GM10248 (cell line): ENCODE measurements at places on chromosomes 1 and 21.

DNA sequence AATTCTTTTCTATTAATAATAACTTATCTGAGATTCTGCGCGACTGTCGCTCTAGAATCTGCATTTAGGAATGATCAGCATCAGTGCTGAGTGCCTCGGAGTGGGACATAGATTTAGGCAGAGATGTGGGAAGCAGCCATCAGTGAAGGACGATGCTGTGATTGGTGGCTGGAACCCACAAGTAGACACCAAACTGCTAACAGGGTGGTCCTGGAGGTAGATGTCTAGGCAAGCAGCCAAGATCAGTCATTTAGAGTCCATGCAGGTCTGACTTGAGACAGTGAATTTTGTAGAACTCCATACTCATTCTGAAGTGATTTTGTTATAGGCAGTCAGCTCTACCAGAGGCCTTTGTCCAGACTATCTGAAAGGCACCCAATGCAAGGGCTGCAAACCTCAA, 51.8 kb upstream of the LYST start:
- no peak for DNase-seq

DNA sequence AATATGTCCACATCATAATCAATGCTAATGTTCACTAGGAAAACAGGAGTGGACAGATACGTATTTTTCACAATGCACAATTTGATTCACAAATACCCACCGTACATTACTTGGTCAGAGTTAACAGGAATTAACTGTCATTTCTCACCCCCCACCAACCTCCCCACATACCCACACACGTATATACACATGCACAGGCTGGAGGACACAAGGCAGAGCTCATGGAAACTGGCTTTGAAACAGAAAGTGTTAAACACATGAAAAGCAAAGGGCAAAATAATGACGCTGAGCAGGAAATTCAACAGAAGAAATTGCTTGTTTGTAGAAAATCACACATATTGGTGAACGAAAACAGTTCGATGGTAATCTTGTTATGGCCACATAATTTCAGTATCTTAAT, 188.4 kb upstream of the DMRTA2 start:
- no peak for DNase-seq

DNA sequence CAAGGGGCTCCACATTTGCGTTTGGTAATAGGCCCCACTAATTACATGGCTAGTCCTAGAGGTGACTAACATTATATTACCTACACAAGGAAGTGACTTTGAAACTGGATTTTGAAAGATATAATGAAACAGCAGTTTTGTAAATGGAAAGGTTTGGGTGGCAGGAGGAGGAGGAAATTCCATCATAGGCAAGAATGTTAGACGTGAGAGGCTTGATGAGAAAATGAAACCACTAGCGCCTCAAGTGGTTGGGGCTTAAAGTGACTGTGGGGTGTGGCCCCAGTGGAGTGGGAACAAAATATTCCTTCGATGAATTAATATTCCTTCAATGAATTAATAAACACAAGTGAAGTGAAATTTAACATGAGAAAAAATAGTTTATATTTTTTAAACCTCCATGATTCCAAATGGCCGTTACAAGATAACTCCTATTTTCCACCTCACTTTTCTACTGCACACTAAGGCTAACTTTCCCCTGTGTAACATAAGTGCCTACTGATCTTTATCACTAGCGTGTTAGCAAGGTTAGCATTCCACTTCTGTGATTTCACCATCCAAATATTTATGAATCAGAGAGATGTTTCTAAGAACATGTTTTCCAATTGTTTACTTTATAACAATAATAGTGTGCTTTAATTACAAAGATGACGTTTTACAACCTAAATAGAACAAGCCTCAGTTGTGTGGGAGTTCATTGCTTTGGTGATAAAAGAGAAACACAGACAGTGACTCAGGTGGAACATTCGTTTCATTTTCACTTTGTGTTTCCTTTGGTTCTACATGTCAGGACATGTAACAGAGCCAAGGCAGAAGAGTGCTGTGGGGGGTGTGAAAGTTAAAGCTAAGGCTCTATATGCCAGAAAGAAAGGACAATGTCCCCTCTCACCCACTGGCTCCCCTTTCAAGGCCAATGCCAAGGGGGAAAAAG, 12.5 kb upstream of the ATF3 start:
- peak; percentile 76 for DNase-seq

DNA sequence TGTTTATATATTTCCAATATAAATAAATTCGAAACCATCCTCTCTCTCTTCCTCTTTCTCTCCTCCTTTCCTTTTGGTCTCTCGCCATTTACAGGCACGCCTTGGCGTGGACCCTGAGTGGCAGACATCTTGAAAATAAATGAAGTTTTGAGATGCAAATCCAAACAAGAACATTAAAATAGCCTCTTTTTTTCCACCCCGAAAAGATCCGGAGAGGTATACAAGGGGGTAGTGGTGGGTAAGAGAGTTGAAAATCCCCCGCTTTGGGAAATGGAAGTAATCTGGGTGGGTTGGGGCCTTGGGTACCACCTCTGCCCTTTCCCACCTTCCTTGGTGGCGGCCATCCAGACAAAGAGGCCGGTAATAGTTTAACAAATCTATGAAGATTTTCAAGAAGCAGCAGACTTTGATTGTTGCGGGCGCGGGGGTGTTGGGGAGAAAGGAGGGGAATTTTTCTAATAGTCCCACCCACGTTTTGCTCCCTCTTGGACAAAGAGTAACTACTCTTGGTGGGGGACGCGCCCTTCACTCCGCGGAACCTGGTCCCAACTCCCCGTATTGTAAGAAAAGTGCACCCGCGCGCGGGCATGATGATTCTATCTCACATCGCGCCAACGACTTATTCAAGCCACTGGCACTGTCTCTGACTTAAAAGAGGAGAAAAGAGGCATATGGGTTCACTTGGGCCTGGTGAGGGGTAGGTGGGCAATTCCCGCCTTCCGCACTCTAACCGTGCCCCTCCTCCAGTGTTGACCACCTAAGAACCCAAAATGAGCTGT, 4.0 kb upstream of the FOXD3 start:
- DNase-seq: no peak

DNA sequence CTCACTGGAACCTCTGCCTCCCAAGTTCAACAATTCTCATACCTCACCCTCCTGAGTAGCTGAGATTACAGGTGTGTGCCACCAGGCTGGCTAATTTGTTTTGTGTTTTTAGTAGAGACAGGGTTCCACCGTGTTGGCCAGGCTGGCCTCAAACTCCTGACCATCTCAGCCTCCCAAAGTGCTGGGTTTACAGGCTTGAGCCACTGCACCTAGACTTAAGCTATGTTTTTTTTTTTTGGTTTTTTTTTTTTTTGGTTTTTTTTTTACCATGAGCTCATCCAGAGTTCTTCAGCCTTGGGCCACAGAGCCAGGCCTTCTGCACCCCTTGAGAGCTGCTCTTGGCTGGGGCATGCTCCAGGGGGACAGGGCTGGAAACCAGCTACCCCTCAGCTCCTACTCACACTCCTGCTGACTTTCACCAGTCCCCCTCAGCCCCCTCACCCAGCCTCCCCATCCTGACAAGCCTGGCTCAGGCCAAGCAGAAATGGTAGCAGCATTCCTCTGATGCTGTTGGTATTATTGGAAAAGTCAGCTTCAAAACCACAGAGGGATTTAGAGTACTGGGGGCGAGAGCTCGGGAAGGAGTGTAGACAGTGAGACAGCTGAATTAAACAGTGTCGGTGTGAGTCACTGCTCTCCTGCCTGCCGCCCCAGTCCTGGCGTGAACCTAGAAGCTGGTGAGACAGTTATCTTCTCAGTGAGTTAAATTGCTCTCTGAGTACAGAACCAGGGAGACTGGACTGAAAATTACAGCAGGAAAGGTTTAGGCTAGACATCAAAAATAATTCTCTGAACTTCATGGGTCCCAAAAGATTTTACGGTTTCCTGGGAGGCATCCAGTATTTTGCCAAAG, 63.7 kb downstream of the NAV1 start:
- DNase-seq: no peak

DNA sequence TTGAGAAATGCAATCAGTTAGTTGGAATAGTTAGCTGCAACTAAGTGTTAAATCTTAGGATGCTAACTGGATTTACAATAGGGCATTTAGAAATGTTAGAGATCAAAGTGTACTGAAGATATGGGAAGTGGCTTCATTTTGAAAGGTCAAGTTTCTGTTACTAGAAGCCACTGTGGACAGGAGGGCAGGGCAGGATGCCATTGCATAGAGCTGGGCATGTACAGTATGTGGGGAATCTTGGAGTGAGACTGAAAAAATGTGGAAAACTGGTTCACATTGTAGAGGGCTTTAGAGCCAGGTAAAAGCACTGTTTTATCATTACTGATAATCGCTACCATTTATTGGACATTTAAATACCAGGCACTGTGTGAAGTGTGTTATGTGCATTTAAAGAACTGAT, 31.0 kb downstream of the ARID1A start:
- DNase-seq: no peak

DNA sequence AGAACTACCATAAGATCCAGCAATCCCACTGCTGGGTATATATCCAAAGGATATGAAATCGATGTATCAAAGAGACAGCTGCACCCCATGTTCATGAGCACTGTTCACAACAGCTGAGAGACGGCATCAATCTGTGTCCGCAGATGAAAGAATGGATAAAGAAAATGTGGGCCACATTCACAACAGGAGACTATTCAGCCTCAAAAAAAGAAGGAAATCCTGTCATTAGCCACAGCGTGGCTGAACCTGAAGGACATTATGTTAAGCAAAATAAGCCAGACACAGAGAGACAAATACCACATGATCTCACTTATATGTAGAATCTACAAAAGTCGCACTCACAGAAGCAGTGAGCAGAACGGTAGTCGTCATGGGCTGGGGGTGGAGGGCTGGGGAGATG, 99.2 kb upstream of the IFFO2 start:
- DNase-seq: no peak

DNA sequence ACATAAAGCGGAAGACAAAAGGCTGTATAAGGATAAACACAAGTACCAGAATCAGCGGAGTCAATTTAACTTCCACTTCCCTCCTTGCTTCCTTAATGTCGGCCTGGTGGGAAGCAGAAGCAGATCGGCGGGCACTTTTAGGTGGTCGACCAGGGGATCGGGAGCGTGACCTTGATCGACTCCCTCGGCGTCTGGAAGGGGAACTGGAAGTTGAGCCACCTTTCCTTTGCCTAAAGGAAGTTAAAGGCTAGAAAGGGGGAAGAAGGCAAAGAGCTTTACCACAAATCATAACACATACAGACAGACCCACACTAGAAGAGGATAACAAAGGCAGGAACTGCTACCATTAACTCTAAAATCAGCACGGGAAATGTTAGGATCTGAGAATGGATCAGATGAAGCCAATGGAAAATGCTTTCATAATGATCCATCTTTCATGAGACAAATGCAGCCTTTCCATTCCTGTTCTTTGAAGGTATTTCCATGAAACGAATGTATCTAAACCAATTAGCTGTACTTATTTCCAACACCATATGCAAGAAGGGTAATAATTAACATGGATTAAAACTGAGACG, 5.7 kb downstream of the LBR start:
- no peak for DNase-seq

- DNase-seq: no peak
Observed at GRCh38 chr1:218983848-218984247, 189.8 kb upstream of the LYPLAL1 start.

DNA sequence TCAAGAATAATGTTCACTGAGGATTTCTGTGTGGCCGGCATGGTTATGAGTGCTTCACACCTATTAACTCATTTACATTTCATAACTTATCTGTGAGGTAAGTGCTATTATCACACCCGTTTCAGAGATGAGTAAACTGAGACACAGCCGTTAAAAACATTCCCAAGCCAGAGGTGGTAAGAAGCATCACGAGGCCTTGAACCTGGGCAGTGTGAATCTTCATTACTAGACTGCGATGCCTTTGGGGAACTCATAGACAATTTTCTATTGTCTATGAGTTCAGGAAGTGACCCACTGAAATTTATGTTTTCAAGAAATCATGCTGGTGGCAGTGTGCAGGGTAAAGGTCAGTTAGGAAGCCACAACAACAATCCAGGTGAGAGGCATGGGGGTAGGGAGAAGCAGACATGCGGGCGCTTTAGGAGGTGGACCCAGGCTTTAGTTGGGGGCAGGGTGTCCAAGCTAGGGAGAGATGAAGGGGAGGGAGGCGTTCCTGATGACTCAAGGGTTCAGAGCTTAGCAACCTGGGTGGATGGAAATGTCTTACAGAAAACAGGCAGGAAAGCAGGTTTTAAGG, 14.5 kb downstream of the GNG12 start:
- no peak for DNase-seq

- no peak for DNase-seq
Observed at GRCh38 chr1:155001425-155001674, 1.3 kb upstream of the ZBTB7B start.

DNA sequence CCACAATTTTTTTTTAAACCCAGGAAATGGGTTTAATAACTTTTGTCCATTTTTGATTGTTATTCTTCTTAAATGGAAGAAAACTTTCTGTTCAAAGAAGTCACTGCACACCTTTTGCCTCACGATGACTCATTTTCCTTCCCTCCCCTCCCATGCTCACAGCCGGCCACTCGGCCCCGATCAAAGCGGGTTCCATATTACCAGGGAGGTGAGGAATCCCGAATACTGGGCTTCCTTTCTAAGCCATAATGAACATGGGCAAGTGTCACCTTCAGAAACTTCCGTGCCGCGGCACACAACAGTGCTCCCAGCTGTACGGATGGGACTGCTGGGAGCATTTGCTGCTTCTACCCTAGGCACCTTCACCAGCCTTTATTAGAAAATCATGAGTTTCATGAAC, 121.4 kb downstream of the HLCS start:
- no peak for DNase-seq

- DNase-seq: no peak
Observed at GRCh38 chr21:26850116-26850643, 5.0 kb upstream of the ADAMTS1 start.

DNA sequence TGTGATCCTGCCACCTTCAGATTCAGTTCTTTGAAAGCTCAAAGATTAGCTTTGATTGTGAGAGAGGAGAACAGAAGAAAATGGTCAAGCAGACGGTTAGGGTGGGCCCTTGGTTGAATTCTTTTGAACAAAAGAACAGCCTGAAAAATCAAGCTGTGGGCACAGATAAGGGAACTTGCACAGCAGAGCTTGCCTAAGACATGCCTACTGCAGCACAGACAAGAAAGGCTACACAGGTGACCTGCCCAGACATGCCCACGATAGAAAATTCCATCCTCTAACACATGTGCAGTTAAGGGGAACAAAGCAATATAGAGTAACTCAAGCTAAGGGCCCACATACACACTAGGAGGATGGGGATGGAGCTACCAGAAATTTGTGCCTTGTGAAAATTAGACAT, 512.5 kb upstream of the LRRC7 start:
- DNase-seq: no peak

GRCh38 chr1:84271441-84272151, 29.9 kb upstream of the SAMD13 start:
- DNase-seq: peak; percentile 56

GRCh38 chr1:7403265-7404045, 367.6 kb upstream of the VAMP3 start:
- DNase-seq: no peak

DNA sequence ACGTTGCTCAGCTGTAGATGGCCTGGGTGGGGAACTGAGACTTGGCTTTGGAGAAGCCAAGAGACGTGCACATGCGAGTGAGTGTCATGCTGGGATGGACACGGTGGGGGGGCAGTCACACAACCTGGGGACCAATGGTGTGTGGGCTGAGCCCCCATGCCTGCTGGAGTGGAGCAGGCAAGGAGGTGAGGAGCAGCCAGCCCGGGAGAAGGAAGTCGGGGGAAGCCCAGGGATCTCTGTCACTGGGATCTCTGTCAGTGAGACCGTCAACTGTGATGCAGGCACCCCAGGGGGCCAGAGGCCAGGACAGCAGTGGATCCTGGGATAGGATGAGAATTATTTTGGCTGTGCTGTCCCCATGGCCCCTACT, 11.0 kb upstream of the ZNF669 start:
- no peak for DNase-seq
